NCI-H2227 treated with DMSO at 0.1 percent for 48 hours (cell line): ENCODE measurements at places on chromosomes 12 and 14.

- no peak for DNase-seq
Observed at GRCh38 chr12:89401433-89402058, 49.2 kb upstream of the DUSP6 start.

DNA sequence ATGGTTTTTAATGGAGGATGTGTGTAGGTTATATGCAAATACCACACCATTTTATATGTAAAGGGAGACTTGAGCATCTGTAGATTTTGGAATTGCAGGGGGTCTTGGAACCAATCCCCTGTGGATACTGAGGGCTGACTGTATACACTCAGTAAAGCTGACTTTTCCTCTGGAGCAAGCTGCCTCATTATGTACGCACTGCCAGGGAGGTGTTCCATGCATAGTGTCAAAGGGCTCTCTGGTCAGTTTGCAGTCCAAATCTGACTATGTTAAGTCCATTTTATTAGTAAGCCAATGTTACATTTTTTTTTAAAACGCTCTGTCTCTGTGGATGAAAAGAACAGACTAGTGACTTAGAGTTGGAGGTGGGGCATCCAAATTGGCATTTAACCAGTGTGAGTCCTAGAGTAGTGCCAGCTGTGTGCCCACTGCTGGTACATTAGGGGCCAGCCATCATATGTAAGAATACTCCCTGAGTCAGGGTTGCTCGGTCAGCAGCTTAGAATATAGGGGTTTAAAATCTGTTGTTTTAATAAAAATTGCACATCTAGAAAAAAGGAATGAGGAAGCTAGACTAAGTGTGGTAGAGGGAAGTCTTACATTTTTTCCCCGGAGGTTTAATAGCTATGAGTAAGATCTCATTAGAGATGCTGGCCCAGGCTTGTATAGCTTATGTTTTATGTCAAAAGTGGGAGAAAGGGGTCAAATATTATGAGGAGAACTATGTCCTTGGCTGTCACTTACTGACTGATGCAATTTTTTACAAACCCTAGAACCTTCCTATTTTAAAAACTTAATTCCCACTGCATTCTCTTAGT lies 87.0 kb downstream of the TESC start:
- no peak for DNase-seq

GRCh38 chr12:31236998-31237637 lies 88.8 kb downstream of the SINHCAF start:
- no peak for DNase-seq

DNA sequence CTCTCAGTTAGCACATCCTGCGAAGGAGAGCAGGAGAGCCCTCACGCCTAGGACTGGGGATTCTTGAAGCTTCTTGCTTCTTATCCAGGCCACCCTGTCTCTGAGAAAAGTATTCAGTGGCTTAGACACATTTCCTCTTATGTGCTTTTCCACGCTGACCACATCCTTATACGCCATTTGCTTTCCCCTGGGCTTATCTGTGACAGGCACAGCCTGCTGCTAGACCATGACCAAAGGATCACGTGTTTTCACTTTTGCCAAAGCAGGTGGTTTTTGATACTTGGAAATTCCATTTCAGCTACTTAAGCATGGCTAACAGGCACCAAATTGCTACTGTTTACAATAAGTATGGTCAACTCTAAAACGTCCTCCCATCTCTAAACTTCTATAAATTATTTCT lies 587.4 kb downstream of the AACS start:
- DNase-seq = no peak

GRCh38 chr14:94408546-94409095 lies 20.2 kb upstream of the SERPINA1 start:
- DNase-seq = no peak

GRCh38 chr12:132154941-132155770 lies 10.9 kb downstream of the NOC4L start:
- DNase-seq = no peak

- DNase-seq = no peak
Observed at GRCh38 chr12:128510511-128510910, 243.5 kb downstream of the TMEM132C start.

DNA sequence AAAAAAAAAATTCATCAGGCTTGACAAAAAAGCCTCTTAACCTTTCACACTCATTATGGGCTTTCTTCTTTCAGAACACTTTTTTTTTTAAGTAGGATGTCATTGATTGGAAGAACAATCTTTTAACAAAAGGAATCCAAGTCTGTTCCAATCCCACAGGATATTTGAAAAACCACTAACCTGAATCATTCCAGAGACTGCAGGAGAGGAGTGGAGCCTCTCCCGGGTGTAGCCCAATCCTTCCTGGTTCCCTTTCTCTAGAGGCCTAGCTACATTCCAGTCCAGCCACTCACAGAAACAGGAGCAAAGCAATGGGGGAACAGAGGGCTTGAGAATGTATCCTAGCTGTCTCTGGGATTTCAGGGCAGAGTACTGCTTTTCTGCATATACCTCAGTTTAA lies 4.3 kb downstream of the MFAP5 start:
- no peak for DNase-seq
